T-helper 9 cell (primary cell): ENCODE measurements at places on chromosomes 6 and 20.

DNA sequence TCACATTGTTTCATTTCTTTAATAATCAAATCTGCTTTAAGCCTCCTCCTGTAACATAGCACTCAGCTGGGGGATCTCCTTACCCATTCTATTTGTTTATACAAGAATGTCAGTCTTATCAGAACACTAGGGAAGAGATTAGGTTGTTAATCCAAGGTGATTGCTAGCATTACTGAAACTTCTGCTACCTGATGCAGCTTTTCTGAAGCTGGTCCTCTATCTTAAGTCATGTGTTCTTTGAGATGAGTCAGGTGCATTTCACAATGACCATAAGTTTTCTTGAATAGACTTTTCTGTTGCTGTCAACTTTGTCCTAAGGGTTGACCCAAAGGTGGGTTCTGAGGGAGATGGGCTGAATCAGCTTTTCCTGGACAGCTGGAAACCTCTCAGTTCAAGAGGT, 60.7 kb upstream of the SYNCRIP start:
- DNase-seq: no peak

- no peak for DNase-seq
These were observed 59.4 kb downstream of the ADGRF5 start for GRCh38 chr6:46862381-46862780.

DNA sequence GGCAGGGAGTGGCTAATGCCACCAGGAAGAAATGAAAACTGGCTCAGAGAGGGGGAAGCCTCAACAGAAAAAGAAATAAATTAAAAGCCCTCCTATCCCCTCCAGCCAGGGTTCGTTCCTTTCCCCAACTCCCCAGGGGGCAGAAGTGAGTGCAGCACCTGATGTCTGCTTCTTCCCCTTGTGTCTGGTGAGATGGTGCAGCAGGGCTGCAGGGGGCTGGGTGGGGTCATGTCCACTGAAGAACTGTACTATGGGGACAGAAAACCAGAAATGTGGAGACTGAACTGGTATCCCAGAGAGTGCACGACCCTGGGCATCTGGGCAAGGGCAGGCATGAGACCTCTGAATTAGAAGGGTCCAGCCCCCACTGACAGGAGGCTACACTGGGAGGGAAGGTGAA, 4.0 kb downstream of the EGFL8 start:
- no peak for DNase-seq

- DNase-seq: no peak
These were observed 70.7 kb upstream of the ARMC2 start for GRCh38 chr6:108777536-108777935.

- DNase-seq: no peak
These were observed 87.5 kb downstream of the ZFP64 start for GRCh38 chr20:52103913-52104545.

- DNase-seq: no peak
These were observed 2.9 kb downstream of the TFAP2A start for GRCh38 chr6:10411971-10412460.

DNA sequence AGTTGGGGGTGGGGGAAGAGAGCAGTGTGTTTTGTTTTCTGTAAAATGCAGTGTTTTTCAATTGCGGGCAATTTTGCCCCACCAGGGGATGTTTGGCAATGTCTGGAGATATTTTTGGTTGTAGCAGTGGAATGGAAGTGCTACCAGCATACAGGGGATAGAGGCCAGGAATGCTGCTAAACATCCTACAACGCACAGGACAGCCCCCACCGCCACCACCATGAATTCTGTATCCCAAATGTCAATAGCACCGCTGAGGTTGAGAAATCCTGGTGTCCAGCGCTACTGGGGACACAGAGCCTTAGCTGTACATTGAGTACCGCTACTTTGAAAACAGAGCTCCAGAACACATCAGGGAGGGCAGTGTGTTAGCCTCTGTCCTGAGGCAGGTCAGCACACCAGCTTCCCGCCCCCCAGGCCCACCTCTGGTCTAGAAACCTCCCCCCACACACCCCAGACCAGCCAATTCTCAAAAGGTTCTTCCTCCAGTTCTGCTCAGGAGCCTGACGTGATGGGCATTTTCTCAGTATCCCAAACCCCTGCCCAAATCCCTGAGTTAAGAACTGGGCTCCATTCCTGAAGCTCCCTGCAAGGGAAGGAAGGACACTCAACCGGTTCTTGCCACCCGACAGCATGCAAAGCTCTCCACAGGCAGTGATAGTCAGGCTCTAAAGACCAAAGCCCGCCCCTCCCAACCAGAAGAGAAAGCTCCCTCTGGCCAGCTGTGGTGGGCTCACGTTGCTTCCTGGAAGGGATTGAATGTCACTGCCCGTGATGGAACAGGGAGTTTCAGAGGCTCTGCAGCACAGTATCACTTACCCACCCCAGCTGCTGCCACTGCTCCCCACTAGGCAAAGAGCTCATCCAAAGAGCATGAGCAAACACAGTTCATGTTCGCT, 321.5 kb upstream of the JARID2 start:
- DNase-seq: no peak

- DNase-seq: no peak
These were observed 124.7 kb upstream of the GPR6 start for GRCh38 chr6:109853426-109853825.

DNA sequence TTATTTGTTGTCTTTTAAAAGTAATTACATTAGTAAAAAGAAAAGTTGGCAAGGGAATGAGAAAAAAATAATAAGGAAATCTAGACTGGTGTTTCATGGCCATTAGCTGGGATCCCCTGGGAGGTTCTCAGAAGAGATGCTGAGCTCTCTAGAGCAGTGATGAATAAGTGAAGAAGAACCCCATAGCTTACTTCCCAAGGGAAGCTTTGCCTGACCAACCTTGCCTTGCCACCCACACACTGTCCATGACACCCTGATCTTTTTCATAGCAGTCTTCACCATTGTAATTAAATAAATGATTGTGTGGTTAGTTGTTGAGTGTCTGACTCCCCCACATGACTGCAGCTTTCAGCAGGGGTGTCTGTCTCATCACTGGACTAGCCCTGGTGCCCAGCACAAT, 5.9 kb downstream of the C6orf163 start:
- DNase-seq: no peak

- DNase-seq: no peak
These were observed 8.9 kb upstream of the NR2E1 start for GRCh38 chr6:108156938-108157233.

DNA sequence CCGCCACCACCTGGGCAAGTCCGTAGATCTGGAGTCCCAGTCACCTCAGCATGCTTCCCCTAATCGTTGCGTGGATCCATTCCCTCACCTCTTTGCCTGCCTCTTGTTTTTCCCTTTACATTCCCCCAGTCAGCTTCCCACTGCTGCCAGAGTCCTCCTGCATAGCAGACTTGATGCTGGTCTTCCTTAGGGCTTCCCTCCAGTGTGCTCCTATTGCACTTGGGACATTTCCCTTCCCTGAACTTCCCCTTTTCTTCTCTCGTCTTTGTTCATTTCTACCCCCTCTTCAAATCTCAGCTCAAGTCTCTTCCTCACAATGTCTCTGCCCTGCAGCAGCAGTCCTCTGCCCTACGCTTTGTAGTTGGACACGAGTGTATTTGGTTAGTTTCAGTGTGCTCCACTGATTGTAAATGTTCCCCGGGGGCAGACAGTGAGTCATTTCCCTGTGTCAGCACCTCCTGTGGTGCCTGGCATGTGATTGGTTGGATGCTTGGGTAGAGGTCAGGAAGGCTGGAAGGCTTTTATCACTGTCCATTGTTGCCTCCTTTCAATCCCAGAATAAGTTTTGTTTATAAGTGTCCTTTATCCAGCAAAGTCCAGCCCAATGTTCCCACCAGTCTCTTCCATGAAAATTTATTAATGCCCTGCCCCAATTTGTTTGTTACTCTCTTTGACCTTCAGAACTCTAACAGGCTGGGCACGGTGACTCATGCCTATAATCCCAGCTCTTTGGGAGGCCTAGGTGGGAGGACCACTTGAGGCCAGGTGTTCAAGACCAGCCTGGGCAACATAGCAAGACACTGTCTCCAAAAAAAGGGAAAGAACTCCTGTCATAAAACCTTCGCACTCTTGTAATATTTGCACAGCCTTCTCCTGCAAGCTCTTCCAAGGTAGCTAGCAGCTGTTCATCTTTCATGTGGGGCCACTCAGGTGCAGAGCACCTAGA, 38.3 kb downstream of the FAM120B start:
- DNase-seq: no peak

DNA sequence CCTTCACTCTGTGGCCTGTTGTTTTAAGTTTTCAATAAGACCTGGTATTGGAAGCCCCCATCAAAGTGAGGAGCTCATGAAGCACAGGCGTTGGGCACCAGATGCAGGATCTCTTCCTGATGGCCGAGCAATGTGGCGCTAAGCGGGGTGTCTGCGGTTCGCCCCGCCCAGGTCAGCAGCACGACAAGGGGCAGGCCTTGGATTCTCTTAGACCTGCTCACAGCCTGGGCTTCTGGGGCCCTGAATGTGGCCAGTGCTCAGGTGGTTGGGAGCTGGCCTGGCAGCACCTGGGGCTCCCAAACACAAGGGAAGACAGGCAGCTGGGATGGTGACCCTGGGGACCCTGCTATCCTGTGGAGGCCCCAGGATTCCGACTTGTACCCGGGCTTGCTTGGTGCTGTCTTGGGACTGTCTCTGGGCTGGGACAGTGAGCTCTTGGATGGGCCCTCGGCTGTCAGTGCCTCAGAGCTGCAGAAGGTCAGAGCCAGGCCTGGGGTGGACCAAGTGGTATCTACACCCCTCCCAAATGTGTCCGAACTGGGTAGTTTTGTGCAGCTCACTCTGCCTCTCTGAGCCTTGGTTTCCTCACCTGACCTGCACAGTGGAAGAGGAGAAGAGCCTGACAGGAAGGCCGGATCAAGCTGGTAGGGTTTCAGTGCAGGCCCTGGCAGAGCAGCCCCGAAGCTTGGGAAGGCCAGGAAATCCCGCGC, 69.1 kb downstream of the PHACTR3 start:
- DNase-seq: no peak

GRCh38 chr20:57384486-57384885, 6.7 kb upstream of the RBM38 start:
- no peak for DNase-seq

DNA sequence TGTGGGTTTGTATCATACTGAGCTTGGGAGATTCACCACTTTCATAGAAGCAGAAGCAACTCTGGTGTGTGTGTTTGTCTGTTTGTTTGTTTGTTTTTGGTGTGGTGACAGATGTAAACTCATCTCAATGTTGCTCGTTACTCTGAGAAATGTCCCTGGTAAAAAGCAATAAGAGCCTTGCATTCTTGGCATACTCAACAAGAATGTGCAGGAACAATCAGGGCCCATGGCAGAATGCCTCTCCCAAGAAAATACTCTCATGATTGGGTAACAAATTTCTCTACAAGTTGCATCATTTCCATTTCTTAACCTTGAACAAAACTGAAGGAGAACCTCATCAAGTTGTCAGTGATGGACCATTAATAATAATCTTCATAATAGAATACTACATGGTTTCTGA, 43.0 kb upstream of the PKHD1 start:
- no peak for DNase-seq

DNA sequence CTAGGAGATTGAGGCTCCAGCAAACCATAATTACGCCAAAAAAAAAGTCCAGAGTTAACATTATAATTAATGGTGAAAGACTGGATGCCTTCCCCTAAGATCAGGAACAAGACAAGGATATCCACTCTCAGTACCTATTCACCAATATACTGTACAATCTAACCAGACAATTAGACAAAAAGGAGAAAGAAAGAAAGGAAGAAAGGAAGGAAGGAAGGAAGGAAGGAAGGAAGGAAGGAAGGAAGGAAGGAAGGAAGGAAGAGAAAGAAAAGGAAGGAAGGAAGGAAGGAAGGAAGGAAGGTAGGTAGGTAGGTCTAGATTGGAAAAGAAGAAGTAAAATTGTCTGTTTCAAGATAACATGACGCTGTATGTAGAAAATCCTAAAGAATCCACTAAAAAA, 50.7 kb downstream of the TASP1 start:
- no peak for DNase-seq
